Mesangial cell (primary cell): ENCODE measurements at places on chromosomes 4 and X. TPM values are rescaled to one million over a fixed set of nuclear protein-coding genes. Genes with fewer than 3 reads are reported as not detected.

Gene ADH6
- 0.13 TPM in 1 of 2 replicates, not detected in the other for total RNA-seq

Gene POLA1
- 2.4 and 9.3 TPM in 2 replicates for total RNA-seq

Gene USP27X
- total RNA-seq = 2.3 and 3.3 TPM in 2 replicates

Gene CT45A2
- total RNA-seq = not detected in 2 replicates

Gene LRCH2
- 0.81 and 3.2 TPM in 2 replicates for total RNA-seq

Gene ALAS2
- not detected in 2 replicates for total RNA-seq

Gene TMEM192
- total RNA-seq = 8.0 and 9.6 TPM in 2 replicates

Gene TKTL2
- not detected in 2 replicates for total RNA-seq

Gene CLNK
- total RNA-seq = not detected in 2 replicates

Gene ZNF732
- total RNA-seq = 0.38 and 2.0 TPM in 2 replicates
